Lower leg skin (tissue), 4 donors: ENCODE measurements at places on chromosomes 6 and 20.
A peak's percentile ranks its signal among the peaks of the same experiment; 100 is the strongest.

- DNase-seq, result no peak
Observed at GRCh38 chr6:143581835-143582480, 70.4 kb upstream of the FUCA2 start.

GRCh38 chr6:161141173-161141572, 132.7 kb downstream of the AGPAT4 start:
- peak; percentile 80 for DNase-seq

DNA sequence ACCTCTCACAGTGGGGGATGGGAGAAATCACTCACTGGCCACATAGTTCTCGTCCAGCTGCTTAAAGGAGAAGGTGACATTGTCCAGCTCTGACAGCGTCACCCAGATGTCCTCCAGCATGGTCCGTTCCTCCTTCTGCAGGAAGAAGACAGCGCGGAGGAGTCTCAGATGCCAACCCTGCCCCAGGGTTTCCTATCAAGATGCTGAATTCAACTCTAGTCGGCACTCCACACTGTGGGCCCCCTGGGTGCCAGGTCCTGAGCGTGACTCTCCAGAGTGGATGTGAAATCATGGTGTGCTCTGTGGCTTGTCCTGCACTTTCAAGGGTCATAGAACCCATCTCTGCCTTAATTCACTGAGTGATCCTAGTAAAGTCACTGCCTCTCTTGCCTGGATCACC, 193.2 kb downstream of the PREX1 start:
- DNase-seq, result no peak

GRCh38 chr6:2790588-2791449, 25.6 kb downstream of the WRNIP1 start:
- peak; percentile 56 for DNase-seq

- no peak for DNase-seq
Observed at GRCh38 chr6:169212436-169212835, 41.2 kb downstream of the THBS2 start.

- no peak for DNase-seq
Observed at GRCh38 chr20:23488470-23488869, 2.4 kb upstream of the CST8 start.

DNA sequence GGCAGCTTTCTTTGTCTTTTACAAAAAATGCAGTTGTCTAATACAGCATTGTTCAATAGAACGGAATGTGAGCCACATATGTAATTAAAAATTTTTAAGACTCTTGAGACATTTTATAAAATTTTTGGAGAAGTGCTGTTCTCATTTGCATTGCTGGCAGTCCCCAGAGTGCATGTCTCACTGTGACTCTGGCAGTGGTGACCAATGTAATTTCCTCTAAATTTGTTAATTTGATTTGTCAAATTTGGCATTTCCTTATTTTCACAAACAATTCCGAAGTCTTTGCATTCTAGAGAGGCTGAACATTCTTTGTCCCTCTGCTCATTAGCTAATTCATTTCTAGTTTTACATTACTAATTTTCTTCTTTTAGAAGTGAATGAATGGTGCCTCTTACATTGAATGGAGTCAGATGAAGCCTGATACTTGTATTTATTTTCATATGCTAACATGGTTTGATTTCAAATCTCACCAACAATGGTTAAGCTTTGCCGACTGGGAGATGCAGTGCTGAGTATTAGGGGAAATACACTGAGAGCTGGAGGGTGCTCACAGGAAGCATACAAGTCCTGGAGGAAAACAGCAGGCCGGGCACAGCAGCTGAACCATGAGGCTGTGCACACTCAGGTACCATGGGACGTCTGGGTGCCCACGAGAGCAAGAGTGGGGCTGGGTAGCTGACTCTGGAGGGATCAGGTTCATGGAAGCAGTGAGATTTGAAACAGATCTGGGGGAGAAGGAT, 68.5 kb upstream of the ARMC2 start:
- DNase-seq, result no peak

DNA sequence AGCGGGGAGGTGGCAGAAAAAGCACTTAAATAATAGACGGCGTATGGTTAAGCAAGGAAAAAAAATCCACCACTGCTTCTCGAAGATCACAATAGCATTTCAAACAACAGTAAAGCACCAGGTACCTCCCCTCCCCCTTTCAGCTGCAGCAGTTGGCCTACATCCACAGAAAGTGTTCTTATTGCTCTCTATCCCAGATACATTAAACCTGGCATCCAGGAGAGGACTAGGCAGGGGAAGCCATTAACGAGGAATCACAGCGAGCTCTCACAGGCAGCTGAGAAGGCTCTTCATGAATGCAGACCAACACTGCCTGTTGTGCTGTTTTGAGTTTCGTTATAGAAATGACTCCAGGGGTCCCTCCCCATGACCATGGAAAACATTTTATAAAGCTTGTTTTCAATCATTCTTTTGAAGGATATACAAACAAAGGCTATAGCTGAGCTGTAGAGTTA, 11.8 kb downstream of the FYN start:
- no peak for DNase-seq

DNA sequence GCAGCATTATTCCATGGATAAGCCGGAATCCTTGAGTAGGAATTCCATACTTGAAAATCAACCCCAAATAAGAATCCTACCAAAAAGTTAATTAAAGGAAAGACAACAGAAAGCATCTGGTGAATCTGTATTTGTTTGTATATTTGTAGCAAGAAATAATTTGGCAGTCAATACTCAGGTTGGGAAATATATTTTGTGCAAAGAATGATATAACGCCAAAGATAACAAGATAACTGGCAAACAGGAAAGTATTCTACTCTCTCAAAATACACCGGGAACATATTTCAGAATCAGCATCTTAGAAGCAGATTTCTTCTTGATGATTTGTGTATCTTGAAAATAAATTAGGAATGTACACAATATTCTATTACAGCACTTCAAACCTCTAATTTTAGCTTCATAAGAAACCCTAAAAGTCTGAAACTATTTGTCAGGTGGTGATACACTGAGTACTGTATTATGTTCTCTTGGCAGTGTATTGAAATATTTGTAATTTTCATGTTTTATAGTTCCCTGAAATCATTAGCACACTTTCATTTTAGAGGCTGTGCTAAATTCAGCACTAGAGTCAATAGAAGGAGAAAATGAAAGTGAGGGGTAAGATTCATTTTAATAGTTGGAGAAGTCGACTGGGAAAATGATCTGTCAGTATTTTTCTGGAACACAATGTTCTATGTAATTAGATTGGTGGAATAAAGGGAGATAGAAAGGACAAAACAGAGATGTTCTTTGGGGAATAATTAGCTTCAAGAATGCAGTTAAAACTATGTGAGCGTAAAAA, 879.7 kb upstream of the GJE1 start:
- no peak for DNase-seq

DNA sequence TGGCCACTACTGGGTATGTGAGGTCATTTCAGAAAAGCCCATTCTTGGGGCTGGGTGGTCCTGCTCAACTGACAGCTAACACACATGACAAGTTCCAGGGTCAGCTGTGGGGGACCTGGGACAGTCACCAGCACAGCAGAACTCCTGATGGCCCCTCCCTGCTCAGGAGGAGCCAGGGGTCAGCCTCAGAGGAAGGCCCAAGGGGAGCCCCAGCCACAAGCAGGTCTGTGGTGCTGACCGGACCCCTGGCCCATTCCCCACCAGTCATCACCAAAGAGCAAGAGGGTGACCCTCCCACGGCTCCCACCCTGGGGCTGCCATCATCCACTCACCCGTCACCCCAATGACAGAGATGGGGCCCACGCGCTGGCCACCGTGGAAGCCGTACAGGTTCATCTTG, 18.0 kb downstream of the CYP21A2 start:
- DNase-seq, result no peak

DNA sequence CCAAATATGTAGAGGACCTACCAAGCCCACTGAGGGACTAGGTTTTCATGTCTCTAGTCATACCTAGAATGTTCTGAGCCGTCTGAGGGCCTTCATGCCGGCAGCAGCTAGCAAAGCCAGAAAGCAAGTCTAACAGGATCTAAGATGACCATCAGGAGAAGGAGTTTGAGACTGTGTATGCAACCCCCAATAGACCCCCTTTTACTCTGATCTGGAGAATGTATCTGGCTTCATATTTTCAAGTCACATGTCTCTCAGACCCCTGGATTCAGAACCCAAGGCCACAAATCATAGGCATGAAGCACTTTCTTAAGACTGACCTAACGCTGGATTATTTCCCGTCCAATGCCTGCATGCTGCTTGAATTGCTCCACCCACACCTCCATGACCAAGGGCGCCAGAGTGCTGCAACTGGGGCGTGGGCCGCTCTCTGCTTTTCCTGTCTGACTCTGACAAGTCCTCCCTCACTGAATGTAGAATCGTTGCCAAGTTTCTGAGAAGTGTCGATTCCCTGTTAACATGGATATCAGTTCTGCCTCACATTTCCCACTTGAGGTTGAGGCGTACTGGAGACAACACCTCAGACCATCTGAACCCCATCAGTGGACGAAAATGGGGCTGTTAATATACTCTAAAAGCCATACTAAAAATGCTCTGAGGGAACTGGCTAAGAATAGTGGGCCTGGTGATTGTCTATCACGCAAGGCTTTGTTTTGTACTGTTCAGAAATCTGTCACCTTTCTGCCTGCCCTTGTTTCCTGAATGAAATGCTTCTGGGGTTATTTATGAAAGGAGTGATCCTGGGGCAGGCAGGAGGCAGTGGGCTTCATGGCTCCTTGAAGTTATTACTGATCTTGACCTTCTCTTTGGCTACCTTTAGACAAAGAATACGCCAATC, 23.9 kb upstream of the ASXL1 start:
- DNase-seq, result peak; percentile 89

DNA sequence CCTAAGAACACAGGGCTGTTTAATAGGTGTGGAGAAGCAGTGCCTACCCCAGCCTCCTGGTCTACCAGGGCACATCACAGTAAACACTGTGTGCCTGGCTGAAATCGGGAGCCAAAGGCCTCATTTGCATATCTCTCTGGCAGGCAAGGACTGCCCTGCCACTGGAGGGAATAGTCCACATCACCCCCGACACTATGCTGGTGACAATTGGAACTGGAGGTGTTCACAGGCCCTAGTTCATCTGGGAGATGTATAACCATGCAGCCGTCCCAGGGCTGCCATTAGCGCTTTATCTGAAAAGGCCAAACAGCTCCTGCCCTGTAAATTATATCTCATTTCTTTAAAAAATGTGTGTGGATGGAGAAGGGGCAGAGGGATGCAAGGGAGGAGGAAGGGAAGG, 150.3 kb downstream of the LINC00237 start:
- DNase-seq, result no peak

DNA sequence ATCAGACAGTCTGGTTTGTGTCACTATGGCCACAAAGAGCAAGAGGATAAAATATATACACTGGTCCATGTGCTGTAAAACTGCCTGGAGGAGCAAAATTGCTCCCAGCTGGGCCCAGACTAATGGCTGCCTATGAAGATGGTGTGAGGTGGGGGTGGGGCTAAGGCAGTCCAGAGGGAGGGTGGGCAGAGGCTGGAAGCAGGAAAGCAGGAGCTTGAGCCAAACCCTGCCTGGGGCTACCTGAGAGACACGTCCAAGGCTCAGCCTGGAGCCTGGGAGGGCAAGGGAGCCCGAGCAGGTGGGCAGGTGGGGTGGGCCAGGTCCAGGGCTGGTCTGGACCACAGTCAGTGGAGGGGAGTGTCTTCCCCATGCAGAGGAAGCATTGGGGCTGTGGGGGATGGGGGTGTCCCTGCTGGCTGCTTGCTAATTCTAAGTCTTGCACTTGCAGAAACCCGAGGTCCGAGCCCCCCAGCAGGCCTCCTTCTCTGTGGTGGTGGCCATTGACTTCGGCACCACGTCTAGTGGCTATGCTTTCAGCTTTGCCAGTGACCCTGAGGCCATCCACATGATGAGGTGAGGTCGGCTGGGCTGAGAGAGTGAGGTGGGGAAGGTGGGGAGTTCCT, 9.5 kb downstream of the HSPA12B start:
- no peak for DNase-seq

DNA sequence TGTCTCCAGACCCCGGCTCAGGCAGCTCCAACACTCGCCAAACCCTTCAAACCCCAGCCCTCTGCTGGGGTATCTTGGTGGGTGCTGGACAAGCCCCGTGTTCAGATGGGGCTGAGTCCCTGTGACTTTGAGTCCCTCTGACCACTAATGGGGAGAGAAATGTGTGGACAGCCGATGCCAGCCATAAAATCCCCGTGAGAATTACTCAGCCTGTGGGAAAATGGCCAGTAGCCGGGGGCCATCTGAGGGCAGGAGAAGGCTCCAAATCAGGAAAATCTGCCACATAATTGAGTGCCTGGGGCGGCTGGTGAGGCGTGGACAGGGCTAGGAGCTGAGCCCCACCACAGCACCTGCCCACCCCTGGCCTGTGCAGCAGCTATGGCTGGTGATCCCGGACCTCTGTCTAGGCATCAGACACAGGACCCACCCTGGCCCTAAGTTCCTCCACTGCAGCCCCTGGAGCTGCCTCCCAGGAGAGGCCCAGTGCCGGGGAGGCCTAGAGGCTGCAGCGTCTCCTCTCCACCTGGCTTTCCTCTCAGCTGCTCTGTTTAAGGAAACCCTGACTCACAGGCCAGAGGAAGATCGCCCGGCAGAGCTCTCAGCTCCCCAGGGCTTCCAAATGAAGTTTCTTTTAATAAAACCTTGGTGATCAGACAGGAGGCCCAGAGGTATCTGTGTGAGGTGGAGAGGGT, 53.7 kb upstream of the SLCO4A1 start:
- no peak for DNase-seq

GRCh38 chr6:91437315-91437729, 850.5 kb upstream of the MAP3K7 start:
- DNase-seq, result no peak

DNA sequence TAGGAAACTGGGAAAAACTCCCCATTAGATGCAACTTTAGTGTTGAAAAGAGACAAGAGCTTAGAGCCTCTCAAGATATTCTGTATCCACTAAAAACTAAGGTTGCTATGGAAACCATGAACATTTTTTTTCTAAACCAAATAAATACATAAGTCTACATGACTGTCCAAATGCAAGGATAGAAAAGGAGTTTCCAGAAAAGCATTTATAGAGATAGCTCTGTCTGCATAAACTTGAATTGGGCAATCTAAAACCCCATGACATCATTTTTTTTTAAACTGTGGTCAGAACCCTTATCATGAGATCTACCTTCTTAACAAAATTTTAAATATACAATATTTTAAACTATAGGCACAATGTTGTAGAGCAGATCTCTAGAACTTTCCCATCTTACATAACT, 36.4 kb upstream of the FAM83B start:
- no peak for DNase-seq

DNA sequence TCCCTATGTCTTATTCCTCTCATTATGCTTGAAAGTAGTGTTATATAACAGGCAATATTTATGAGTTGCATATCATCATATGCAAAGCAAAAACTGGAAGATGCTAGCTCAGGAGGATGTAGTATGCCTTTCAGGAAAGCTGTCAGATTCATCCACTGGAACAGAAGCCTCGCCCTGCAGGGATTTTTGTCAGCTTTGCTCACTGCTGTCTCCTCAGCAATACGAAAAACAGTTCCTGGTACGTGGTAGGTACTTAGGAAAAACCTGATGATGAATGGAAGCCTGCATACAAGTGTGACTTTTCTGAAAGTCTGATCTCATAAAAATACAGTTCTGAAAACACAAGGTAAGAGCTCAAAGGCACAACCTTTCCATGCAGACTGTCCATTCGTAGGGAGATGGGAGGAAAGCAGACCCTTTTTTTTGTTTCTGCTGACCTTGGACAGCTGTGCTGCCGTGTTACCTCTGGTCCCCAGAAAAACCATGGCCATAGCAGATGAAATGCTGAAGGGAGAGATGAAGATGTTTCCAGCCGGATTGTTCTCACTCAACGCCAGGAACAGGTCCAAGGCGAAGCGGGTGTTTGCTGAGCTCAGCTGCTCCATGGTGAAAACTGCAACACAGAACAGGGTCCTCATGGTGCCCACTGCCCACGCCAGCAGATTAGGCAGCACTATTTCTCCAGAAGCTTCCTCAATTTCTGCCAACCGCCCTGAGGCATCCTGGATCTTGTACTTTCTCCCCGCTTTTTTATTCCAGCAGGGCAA, 1.5 kb downstream of the SERPINB1 start:
- no peak for DNase-seq
